ENCODE measurements at places on chromosomes 16 and 17.

DNA sequence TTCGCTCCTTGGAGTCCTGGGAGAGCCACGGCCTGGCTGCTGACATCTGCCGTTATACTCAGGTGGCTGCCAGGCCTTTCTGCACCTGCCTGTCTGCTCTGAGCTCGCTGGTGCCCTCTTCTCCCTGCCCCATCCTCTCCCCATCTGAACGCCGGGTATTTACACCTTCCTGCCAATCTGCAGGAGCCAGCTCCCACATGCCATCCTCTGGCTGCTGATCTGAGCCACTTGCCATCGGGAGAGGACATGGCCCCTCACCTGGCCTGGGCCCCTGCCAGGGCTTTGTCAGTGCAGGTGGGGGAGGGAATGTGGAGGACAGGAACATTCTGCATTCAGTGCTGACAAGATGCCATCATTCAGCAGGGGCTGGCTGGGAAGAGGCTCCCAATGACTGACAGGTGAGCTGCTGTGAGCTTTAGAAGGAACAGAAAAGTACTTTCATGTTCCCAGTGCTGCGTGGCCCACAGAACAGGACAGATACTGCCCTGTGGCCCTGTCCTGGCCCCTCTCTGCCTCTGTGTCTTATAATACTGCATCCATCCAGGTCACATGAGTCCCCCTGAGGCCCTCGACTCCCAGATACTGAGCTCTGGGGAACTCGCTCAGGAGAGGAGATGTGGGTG lies 96.3 kb upstream of the ZNF469 start:
- DNase-seq: no peak

DNA sequence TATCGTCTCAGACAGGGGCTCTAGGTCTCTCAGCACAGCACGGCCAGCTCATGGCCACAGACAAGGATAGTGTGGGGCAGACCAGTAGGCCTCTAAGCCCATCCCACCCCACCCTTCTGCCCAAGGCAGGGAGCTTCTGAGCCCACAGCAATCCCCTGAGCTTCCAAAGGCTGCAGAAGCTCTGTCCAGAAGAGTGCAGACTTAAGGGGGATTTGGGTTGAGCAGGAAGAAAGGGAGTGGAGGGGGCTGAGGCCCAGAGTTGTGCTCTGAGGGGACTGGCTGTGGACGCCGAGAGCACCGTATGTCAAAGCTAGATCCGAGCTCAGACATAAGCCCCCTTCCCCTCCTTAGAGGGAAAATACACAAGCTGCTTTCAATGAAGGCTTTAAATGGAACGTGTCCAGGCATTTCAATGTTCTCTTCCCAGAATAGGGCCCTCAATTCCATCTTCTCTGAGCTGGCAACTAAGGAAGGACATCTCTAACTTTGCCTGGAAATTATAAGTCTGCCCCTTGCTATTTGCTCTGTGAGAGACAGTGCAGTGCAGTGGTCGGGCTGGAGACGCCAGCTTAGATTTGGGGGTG lies 116.4 kb upstream of the RPL38 start:
- DNase-seq: no peak

DNA sequence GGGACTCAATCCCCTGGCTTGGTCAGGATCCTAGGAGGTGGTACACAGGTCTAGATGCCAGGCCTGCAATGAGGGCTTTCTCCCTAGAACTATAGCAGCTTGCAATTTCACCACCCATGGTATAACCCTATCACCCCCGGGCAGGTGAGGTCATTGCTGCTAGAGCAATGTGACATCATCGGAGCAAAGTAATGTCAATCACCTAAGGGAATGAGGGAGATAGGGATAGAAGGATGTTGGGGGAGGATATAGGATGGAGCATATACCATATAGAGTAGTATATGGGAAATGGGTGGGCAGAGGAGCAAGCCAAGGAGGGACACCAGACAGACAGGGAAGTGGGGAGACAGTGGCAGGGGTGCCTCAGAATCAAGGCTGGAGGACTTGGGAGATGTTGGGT lies 3.3 kb downstream of the KCNH4 start:
- DNase-seq: no peak

- DNase-seq: no peak
Measured at GRCh38 chr16:22618842-22619241, 108.2 kb downstream of the NPIPB5 start.

- DNase-seq: no peak
Measured at GRCh38 chr17:76417499-76418143, 33.2 kb downstream of the SPHK1 start.

- DNase-seq: no peak
Measured at GRCh38 chr17:65677932-65678331, 116.5 kb upstream of the AXIN2 start.

GRCh38 chr16:69589434-69590269 lies 23.9 kb downstream of the NFAT5 start:
- no peak for DNase-seq

- DNase-seq: no peak
Measured at GRCh38 chr17:76670020-76670717, 26.6 kb upstream of the ST6GALNAC1 start.

GRCh38 chr17:41071606-41072360 lies 6.1 kb upstream of the KRTAP2-4 start:
- no peak for DNase-seq

- no peak for DNase-seq
Measured at GRCh38 chr16:57724531-57724930, 11.0 kb upstream of the KATNB1 start.

DNA sequence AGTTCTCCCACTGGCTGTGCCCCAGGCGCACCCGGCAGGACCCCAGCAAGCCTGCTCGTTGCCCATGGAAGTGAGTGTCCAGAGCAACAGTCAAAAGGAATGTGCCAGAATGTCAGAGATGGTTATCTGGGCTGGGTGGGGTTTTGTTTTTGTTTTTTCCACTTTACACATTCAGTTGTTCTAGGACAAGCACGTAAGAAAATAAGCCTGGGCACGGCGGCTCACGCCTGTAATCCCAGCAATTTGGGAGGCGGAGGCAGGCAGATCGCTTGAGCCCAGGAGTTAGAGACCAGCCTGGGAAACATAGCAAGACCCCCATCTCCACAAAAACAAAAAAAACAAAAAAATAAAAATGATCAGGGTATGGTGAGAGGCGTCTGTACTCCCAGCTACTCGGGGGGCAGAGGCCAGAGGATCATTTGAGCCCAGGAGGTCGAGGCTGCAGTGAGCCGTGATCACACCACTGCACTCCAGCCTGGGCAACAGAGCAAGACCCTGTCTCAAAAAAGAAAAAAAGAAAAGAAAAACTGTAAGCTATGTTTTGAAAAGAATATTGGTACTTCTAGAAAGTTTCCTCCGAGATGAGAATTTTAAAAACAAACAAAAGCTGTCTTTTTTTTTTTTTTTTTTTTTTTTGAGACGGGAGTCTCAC lies 8.3 kb downstream of the NDUFAF8 start:
- no peak for DNase-seq

GRCh38 chr17:72691586-72691985 lies 400.9 kb downstream of the SLC39A11 start:
- DNase-seq: no peak

DNA sequence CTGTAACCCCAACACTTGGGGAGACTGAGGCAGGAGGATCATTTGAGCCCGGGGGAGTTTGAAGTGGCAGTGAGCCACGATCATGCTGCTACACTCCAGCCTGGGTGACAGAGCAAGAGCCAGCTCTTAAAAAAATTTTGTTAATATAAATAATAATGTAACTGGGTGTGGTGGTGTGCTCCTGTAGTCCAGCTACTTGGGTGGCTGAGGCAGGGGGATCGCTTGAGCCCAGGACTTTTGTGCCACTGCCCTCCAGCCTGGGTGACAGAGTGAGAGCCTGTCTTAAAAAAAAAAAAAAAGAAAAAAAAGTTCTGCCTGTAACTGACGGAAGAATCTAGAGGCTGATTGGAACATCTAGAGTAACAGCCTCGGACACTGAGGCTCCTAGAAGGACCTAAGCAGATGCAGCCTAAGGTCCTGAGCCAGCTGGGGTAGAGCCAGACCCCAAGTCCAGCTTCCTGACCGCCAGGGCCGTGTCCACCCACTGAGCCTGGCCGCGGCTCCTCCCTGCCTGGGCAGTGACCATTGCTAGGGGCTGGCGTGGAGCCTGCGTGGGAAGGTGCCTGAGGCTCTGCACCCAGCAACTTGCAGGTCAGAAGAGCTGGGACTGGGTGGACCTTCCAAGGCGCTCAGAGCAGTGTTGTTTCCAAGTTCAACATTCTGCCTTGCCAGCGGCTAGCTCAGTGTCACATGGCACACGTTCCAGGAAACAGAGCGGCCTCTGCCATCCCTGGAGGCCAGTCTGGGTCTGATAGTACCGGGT lies 209.4 kb upstream of the CIBAR2 start:
- DNase-seq: peak; percentile 99

DNA sequence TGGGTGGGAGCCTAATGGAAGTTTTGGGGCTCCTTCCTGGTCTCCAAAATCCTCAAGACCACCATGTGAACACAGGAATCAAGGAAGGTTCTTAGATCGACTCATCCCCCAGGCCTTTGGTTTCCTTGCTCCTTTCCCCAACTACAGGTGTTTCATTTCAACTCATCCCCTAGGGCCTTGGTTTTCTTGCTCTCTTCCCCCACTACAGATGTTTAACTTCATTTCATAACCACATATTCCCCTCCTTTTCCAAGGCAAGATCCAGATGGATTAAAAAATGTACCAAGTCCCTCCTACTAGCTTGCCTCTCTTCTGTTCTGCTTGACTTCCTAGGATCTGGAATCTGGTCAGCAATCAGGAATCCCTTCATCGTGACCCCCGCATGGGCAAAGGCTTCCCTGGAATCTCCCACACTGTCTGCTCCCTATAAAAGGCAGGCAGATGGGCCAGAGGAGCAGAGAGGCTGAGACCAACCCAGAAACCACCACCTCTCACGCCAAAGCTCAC lies at the start of gene CCL11:
Gene CCL11 (plus strand): TSS at position 457 of the 507 bp plus-strand sequence. CDS start 67 bp downstream, outside the sequence.
- DNase-seq: no peak

- no peak for DNase-seq
Measured at GRCh38 chr17:36674278-36674650, 72.9 kb downstream of the MRM1 start.

GRCh38 chr16:68246666-68247065 lies 1.5 kb downstream of the PLA2G15 start:
- DNase-seq: no peak

DNA sequence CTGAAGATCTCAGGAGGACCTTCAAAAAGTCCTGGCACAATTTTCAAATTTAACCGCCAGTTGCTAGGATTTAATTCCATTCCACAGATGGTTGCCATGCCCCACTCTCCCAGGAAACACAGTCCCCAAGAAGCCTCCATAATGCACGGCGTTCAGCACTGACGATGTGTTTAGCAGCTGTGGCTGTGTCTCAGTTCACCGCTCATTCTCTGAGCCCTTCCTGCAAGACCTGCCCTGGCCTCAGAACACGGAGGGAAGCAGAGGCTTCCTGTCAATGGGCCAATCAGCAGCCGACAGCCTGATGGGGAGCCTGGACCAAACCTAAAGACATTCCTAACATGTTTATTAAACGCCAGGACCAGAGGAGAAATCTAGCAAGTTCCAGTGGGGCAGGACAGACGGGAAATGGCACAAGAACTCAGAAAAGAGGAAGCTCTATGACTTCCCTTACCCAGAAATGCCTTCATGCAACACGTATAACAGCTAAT lies 4.9 kb downstream of the MYLK3 start:
- DNase-seq: peak; percentile 60

DNA sequence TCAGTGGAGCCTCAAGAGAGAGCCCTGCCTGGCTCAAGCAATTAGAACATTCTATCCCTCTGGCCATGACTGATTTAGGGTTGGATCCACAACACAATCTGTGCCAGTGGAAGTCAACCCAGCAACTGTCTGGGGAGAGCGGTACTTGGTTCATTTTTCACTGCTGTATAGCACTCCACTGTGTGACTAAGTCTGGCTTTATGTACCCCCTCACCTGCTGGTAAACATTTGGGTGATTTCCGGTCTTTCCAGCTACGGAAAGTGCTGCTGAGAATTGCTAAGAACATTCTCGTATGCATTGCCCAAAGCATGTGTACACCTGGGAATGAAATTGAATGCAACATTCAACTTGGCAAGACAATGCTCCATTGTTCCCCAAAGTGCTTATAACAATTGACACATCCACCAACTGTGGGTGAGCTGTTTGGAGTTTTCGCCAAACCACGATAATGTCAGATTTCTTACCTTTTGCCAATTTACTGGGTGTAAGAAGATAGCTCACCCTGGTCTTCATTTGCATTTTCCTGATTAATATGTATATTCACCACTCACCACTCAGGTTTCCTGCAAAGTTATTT lies 63.5 kb upstream of the MED9 start:
- DNase-seq: no peak

GRCh38 chr16:66471264-66471663 lies 44.2 kb downstream of the BEAN1 start:
- peak; percentile 41 for DNase-seq

DNA sequence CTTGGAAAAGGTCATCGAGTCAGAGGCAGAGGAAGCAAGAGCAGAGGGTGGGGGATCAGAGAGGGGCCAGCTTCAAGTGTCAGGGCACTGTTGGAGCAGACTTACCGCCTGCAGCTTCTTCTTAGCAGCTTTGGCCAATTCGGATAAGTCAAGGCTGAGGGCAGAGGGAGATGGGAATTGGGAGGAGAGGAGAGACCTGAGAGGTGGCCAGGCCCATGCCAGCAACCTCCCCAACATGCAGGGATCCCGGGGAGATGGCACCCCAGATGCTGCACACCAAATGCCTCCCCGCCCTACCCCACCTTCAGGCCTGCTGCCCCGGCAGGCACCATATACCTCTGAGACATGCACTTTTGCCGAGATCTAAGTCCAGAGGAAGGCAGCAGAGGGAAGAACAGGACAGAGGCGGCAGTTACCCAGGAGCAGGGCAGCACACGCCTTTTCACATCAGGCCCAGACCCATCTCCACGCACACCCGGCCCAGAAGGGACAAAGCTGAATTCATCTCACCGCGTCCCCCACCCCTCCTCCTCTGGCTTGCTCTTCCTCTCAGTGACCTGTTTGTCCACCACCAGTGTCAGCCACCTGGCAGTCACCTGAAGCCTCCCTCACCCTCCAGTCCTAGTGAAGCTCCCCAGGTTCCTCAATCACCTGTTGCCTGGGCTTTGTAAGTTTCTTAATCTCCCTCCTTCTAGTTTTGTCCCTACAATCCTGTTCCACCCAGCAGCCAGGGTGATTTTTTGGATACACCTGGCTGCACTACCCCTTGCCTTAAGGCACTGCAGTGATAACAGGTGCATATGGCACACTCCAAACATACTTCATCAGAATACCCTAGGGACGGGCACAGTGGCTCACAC lies 10.4 kb downstream of the TP53I13 start:
- no peak for DNase-seq

- DNase-seq: no peak
Measured at GRCh38 chr16:80480664-80481063, 60.1 kb upstream of the DYNLRB2 start.

DNA sequence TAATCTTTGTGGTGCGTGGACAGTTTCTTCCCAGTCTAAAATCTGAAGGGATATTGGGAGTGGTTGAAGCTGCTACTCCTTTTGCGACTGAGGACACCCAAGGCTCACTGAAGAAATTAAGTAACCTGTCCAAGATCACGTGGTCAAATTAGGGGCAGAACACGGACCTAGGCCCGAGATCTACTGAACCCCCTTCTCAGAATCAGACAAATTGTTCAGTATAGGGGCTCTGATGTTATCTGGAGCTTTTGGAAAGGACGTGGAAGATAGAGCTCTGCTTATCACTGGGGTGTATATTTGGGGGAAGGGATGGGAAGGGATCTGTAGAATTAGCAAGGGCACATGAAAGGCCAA lies 857 bp downstream of the TANGO6 start:
- DNase-seq: no peak

- DNase-seq: no peak
Measured at GRCh38 chr16:85643631-85644030, 30.5 kb downstream of the GSE1 start.
